ENCODE measurements at places on chromosomes 16 and 17.

DNA sequence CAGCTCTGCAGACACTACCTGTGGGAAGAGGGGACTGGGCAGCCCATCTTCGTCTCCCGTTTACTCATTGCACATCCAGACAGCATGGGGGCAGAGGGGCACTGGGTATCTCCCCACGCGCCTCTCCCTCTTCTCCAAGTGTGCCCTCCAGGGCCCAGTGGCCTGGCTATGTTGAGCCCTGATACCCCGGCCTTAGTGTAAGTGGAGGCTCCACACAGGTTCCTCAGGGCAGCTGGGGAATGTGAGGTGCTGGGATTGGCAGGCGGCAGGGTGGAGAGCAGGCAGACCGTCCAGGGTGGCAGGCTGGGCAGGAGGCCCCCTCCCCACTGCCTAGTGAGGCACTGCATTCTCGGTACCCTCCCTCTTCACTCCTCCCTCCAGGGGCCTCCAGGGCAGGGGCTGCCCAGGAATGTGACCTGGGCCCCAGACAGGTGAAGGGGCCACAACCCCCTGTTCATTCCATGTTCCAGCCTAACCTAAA, 13.2 kb upstream of the NAGLU start:
- DNase-seq: no peak

- no peak for DNase-seq
Measured at GRCh38 chr17:65323049-65323448, 185.9 kb downstream of the RGS9 start.

DNA sequence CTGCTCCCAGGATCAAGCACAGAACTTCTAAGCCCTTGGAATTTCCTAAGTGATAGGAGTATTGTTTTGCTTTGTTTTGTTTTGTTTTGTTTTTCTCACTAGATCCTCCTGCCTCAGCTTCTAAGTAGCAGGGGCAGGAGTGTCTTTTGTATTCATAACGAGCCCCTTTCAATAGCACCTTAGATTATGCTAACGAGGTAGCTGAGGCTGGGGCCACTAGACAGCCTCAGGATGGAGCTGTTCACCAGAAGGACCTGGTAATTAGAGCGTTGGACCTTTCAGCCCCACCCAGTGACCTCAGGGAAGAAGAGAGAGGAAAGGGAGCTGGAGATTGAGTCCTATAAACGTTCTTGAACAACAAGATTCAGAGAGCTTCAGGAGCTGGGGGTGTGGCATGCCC, 43.6 kb downstream of the IKZF3 start:
- DNase-seq: no peak

GRCh38 chr16:591892-592517, 2.1 kb downstream of the RAB40C start:
- DNase-seq: no peak

- DNase-seq: no peak
Measured at GRCh38 chr17:17816831-17817551, 19.8 kb downstream of the SREBF1 start.

GRCh38 chr17:732067-732901, at the start of gene TLCD3A:
Gene TLCD3A (plus strand): TSS chr17:732596. CDS start chr17:732648, 52 bp downstream.
- peak; percentile 68 for DNase-seq

GRCh38 chr17:72515291-72516065, 394.7 kb downstream of the SOX9 start:
- no peak for DNase-seq
